ENCODE measurements at places on chromosomes 5 and 9.
A peak's percentile ranks its signal among the peaks of the same experiment; 100 is the strongest.

DNA sequence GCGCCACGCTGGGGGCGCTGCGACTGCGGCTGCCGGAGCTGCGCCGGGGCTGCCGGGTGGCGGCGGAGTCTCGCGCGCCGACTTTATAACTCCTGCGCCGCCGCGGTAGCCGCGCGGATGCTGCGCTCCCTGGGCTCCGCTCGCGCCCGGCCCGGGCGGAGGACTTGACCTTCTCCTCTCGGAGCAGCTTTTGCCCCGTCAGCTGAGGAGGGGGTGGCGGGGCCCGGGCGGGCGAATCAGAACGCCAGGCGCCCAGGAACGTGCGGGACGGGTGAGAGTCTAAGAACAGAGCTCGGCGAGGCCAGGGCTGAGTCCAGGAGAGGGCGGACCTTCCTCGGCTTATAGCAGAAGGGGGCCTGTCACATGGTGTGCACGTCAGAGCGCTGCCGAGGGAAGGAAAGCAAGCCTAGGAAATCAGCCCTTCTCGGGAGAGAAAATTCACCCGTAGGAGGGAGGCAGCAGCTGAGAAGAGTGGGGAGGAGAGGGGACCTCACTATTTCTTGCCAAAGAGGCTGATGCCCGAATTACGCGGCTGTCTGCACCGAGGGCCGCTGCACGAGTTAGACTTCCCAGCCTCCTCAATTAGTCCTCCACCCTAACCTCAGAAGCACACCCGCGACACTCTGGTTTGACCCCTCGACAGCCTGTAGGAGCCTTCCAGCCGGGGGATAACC is at the start of gene FOXD1:
FOXD1 (minus strand) TSS at position 315 of the 674 bp plus-strand sequence. CDS start 415 bp downstream, outside the sequence.
- DNase-seq: peak; percentile 94

DNA sequence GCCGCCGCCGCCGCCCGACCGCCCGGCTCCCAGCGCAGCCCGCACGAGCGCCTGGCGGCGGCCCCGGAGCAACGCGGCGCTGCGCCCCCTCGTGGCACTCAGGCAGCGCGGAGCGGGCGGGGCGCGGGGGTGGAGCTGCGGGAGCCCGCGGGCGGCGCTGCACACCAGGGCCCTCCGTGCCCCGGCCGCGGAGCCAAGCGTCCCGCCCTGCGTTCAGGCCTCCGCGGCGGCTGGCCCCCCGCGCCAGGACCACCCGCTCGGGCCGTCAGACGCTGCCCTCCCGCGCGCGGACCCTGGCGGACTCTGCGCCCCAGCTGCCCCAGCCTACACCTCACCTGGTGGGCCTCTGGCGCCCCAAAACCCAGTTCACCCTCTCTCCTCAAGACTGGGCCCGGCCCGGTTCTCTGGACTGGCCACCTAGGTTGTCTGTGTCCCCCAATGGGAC is at the start of gene RASGEF1C:
RASGEF1C (minus strand) TSS at position 75 of the 445 bp plus-strand sequence. CDS start 71,159 bp downstream, outside the sequence.
- peak; percentile 33 for DNase-seq

DNA sequence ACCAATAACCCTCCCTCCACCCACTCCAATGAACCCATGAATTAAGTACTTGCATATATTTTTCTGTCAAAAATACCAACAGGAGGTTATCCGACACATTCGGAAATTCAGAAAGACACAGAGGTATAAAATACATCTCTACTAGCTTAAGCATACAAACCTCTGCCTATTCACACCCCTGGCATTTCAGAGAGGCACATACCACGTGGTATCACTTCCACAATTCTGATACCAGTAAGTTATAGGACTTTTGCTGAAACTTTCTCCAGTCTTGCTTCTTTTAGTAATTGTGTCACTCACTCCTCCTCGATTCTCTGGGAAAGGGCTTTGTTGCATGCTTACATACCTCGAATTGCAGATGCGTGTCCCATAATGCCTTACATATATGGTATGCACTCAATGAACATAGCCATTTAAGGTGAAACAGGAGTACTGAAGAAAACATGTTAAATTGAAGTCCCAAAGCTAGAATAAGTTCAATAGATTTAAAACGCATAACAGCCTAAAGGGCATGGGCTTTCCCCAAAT is 58.1 kb downstream of the TLE1 start:
- no peak for DNase-seq

DNA sequence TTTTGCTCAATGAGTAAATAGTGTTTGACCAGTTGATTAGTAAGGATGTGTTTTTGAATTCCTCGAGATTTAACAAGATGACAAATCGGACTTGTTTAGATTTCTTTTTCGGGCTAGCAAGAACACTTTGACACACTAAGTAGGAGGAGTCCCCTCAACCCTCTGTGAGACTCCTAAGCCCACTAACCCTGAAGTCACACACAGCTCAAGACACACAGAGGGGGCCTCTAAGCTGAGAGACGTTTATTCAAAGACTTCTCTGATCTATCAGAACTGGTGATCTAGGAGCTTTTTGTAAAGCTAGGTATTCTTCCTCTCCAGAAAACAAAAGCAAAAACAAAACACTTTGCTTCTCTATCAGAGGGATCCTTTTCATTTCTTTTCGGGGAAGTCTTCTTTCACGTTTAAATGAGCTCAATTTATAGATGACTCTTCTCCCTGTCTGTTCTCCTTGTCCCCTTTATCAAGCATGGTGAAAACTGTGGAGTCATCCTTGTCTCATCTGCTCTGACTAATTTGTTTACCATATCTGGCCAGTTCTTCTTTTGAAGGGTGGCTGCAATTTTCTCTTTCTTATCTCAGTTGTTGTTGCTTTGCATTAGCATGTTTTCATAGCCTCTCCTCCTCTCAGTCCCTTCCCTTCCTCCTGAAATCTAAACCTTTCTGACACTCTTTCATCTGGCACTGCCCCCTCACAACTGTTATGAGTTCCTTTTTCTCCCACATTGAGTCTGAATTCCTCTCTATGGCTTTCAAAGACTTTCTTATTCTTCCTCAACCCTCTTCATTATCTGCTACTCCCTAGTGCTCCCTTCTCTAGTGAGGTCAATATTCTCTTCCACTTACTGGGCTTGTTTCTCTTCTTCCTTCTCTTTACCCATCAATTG is 68.5 kb upstream of the RAI14 start:
- DNase-seq: peak; percentile 58

GRCh38 chr9:16315720-16316119 is 554.8 kb downstream of the BNC2 start:
- no peak for DNase-seq

- no peak for DNase-seq
Measured at GRCh38 chr5:96176022-96176421, 214.4 kb upstream of the ELL2 start.

DNA sequence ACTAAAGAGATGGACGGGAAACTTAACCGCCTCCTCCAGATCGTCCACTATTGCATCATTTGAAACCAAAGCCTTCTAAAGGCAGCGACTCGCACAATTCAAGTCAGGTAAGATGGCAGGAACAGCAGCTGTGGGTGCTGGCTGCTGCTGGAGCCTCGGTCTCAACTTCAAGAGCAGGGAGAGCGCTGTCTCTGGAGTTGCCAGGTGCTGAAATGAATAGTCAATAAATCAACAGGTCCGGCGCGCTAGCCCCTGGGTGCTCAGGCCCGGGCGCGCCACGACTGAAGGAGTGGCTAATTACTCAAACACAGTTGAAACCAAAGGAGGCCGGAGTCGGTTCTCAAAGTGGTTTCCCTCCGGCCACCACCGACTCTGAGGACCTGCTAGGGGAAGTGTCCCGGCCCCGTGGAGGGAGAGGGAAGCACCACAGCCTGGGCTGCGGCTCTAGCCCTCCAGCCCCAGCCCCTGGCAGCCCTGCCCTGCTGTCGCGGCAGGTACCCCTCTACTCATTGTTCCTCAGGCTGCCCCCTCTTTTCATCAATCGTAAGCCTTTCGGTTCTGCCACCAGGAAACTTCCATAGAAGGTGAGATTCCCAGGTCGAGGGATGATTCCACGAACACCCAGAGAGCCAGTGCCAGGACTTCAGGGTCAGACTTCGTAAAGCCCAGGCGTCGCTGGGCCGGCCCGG is 804 bp downstream of the TTC39B start:
- DNase-seq: peak; percentile 89

DNA sequence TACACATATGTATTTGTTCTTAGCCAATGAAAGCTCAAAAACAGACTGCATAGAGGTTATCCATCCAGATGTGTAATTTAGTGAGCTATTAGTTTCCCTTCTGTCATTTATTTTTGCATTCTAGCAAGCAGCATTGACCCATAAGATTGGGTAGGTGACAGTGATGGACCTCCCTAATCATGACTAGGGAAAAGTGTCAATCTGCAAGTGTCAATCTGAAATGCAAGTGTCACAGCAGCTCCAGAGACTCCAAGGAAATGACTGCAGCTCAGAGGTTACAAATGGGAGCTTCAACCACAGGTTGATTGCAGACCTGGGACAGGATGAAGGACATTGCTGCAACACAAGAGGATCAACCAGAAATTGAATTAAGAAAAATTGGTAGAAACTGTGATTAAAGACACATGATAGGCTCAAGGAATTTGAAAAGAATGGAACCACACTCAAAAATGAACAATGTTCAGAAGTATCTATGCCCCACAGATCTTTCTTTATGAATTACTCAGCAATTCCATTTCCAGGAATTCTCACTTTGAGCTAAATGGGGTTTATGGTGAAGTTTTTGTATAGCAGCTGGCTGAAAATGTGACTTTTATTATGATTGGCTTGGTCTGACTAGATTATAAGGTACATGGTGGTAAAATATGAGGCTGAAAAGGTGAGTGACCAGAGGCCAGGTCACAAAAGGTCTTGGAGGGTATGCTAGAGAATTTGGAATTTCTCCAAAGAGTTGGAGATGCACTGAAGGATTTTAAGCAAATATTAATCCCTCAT is 59.6 kb upstream of the HTR4 start:
- DNase-seq: no peak

- DNase-seq: no peak
Measured at GRCh38 chr5:139812836-139813805, 17.5 kb downstream of the PSD2 start.

DNA sequence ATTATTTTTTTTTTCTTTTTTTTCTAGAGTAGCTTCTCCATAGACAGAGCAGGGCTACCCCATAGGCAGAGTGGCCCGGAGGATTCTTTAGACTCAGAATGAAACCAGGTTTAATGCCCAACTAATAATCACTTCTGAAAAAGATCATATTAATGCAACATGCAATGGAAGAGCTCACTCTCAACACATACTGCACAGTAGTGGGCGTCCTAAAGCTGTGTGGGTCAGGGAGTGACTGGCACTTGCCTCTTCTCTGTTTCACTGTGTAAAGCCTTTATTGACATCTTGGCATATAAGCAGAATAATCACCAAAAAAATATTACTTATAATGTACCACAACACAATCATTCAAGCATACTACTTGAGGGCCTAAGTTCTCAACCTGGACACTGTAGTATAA is 11.1 kb downstream of the PWWP2A start:
- no peak for DNase-seq

DNA sequence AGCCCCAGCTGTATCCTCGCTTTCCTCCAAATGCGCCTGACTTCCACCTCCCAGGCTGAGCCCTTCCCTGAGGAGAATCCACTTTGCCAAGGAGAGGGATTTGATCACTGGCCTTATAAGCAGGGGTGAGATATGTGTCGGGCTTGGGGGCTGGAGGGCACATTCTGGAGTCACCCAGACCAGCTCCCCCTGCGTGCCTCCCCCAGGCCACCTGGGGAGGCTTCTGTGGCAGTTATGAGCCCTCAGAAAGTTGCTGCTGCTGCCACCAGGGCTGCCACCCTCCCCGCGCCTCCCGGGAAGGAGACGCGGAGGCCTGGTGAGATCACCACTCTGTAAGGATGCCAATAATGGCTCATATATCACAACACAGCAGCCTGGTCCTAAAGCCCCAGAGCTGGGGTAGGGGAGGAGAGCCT is 211.5 kb downstream of the PAPPA start:
- peak; percentile 17 for DNase-seq

- DNase-seq: peak; percentile 45
Measured at GRCh38 chr5:78964889-78965288, 20.2 kb downstream of the ARSB start.

GRCh38 chr5:96253140-96253539 is 179.9 kb downstream of the PCSK1 start:
- DNase-seq: no peak

- DNase-seq: no peak
Measured at GRCh38 chr9:110691002-110691549, 22.5 kb downstream of the MUSK start.

DNA sequence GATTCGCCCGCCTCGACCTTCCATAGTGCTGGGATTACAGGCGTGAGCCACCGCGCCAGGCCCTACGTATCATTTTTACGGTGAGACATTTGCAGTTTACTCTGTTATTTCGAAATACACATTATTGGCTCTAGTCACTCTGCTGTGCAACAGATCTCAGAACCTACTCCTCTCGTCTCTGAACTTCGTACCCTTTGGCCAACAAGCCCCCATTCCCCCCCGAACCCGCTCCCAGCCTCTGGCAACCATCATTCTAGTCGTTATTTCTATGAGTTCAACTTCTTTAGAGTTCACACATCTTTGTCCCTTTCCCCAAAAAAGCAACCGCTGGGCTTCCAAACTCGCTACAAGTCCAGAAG is 735 bp downstream of the PTGR1 start:
- DNase-seq: peak; percentile 54

DNA sequence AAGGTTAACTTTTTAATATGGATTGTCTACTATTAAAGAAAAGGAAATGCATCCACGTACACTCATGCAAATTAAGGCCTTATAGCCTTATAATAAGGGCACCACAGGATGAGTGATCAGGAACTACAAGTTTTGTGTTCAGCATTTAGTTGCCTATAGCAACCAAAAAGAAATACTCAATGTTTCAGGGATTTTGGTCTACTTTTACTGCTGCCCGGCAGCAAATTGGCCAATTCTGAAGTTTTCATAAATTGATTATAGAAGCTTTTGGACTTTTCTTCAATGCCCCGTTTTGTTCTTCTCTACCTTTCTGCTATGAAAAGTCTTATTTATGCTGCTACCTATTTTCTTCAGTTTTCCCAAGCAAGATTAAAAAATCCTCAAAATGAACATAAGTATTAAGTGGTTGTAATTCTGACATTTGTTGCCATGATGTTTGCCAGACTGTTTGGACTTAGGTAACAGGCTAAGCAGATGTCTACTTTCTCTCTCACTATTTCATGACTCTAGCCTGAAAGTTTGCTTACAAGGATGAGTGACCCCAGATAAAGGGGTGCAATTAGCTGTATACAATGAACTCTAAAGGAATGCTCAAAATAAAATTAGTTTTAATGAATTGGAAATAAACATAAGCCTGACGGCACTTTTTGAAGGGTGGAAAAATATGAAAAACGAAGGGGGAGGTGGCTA is 391.5 kb upstream of the DAB2 start:
- no peak for DNase-seq

- DNase-seq: no peak
Measured at GRCh38 chr5:166551384-166551783, 1740.1 kb upstream of the WWC1 start.

- no peak for DNase-seq
Measured at GRCh38 chr5:61279725-61280124, 52.3 kb upstream of the ZSWIM6 start.

GRCh38 chr5:35478856-35479682 is 138.6 kb upstream of the SPEF2 start:
- DNase-seq: peak; percentile 43

GRCh38 chr9:97374811-97375210 is 37.1 kb upstream of the TDRD7 start:
- no peak for DNase-seq

- DNase-seq: no peak
Measured at GRCh38 chr9:119941091-119941490, 571.9 kb upstream of the BRINP1 start.

Data from mammary epithelial cell (primary cell).